Germinal center (tissue), 1 donor: ENCODE measurements at places on chromosomes 7 and 10.

DNA sequence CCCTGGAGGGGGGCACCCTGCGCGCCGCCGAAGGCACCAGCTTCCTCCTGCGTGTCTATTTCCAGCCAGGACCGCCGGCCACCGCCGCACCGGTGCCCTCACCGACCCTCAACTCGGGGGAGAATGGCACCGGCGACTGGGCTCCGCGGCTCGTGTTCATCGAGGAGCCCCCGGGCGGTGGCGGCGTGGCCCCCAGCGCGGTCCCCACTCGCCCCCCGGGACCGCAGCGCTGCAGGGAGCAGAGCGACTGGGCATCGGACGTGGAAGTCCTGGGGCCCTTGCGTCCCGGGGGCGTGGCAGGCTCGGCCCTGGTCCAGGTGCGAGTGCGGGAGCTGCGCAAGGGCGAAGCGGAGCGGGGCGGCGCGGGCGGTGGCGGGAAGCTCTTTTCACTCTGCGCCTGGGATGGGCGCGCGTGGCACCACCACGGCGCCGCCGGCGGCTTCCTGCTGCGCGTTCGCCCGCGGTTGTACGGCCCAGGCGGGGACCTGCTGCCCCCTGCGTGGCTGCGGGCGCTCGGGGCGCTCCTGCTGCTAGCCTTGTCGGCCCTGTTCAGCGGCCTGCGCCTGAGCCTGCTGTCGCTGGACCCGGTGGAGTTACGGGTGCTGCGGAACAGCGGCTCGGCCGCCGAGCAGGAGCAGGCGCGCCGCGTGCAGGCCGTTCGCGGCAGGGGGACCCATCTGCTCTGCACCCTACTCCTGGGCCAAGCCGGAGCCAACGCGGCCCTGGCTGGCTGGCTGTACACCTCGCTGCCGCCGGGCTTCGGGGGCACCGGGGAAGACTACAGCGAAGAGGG lies 594 bp downstream of the CNNM1 start:
- DNase-seq = no peak

DNA sequence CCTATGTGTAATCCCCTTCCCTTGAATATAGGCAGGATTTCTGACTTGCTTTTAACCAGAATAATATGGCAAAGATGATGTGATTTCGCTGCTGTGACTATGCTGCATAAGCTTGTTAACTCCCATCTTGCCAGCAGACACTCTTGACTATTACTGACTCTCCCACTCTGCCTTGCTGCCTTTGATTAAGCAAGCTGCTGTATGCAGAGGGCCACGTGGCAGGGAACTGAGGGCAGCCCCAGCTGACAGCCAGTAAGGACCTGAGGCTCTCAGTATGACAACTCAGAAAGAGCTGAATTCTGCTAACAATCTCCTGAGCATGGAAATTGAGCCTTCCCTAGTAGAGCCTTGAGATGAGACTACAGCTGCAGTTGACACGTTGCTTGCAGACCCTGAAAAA lies 279.4 kb upstream of the CACNA2D1 start:
- no peak for DNase-seq

- no peak for DNase-seq
Measured at GRCh38 chr10:24561453-24561852, 162.2 kb downstream of the ARHGAP21 start.

DNA sequence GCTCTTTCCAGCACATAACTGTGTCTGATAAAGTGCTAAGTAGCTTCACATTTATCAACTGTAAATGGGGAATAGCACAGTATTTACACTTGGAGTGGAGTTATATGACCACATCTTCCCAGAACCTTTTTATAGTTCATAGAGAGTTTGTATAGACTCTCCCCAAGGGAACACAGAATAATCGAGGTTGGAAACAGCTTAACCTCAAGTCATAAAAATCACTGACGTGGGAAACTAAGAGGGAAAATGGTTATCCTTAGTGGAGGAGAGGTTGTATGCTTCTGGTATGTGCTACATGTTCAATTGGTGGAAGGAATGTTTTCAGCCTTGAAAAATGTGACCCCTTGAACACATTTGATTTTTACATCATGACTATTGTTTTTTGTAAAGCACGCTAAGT lies 167.9 kb upstream of the KIAA1217 start:
- DNase-seq = no peak

- DNase-seq = no peak
Measured at GRCh38 chr7:157662110-157662791, 325.4 kb downstream of the DNAJB6 start.

GRCh38 chr10:33217854-33218253 lies 116.6 kb downstream of the NRP1 start:
- DNase-seq = no peak

GRCh38 chr10:92816091-92816531 lies 32.2 kb upstream of the EXOC6 start:
- no peak for DNase-seq

DNA sequence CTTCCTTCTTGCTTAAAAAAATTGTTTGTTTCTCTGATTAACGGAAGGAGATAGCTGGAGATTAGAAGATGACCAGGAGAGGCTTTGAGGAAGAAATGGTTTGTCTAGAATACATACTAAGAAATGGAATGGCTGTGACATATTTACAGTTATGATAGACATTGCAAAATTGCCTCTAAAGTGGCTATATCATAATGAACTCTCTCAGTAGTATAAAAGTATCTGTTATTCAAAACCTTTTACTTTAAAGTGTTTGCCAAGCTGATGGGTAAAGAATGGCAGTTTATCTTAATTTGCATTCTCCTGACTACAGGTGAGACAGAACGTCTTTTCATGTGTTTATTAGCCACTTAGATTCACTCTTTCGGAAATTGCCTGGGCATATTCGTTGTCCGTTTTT lies 28.7 kb downstream of the LRGUK start:
- DNase-seq = no peak

- no peak for DNase-seq
Measured at GRCh38 chr10:43236176-43236850, 30.6 kb downstream of the RASGEF1A start.
